Fibroblast of skin of right biceps (primary cell): ENCODE measurements at places on chromosomes 11 and 22.

DNA sequence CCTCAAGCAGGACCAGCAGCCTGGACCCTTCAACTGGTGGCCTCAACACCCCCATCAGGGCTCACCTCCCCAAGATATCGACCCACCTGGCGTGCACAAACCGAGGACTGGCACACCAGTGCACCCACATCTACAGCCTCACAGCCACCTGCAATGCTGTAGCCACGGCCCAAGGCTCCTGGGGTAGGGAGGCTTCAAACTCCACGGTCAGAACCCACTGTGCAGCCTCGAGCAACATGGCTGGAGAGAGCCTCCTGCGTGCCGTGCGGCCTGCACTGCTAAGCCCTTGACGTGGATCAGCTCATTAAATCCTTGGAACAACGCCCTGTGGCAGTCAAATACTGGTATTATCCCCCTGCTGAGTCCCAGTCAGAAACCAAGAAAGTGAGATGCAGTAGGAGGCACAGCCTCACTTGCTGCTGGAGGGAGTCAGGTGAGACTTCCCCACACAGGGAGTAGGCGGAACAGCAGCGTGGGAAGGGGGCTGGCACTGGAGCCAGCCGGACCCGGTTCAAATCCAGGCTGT, 4.6 kb downstream of the CARD10 start:
- no peak for DNase-seq

- DNase-seq = no peak
Observed at GRCh38 chr22:43152003-43152356, 621 bp downstream of the TSPO start.

DNA sequence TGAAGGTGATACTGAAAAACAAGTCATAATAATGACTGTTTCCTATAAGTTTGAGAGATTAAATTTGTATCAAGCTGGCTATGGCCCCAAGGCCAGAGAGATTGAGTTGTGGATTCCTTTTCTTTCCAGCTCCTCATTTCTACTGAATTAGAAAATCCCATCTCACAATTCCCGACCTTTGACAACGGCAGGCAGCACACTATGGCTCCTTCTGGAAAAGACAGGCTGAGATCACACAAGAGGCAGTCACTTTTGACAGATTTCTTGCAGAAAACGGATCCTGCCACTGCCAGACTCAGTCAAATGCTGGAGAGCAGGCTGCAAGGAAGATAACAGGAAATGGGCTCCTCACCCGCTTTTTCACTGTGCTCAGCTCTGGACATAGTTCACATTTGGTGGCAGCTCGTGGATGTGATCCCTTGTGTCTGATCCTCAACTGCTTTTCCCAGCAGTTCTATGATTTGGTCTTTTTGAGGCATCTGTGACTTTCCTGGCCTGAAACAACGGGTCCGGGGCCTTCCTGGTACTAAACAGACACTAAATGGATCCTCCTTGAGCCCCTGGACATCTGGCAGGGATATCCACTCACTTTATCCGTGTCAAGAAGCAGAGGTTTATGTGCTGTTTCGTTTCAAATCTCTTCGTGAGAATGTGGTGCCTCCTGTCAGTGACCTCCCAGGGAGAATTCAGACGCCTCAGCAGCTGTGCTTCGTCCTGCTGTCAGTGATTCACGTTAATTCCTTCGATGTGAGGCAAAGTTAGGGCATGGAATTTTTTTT, 26.1 kb upstream of the RTL6 start:
- peak; percentile 95 for DNase-seq

DNA sequence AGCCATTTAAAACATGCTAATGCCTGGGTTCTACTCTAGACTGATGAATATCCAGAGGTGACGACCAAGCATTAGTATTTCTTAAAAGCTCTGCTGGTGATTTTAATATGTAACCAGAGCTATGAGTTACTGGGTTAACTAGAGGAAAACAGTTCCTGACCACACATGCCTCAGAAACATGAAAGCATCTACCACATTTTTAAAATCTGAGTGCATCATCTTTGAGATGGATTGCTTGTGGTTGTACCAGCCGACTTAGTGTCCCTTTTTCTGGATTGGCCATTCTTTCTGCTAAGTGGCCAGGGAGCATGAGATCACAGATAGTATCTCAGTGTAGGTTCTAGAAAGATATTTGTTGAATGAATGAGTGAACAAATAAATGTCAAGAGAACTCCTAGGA, 152.4 kb downstream of the NTM start:
- DNase-seq = peak; percentile 53

GRCh38 chr11:106208760-106209159, 131.3 kb downstream of the AASDHPPT start:
- DNase-seq = no peak

DNA sequence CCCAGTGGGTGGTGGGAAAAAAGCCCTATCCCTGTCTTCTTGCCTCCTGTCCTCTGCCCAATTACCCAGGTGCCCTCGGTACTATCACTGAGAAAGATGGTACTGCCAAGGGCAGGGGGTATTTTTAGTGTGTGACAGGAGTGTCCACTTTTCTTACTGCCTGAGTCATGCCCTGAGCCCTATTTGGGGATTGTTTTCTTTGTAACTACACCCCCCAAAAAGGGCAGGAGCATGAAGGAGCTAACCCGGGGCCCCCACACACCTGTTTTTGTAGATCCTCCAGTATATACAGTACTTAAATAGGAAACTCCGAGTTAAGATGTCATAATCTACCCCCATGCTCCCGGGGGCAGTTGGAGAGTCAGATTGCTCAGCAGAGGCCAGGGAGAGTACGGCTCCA, 3.8 kb downstream of the SMTNL1 start:
- no peak for DNase-seq

GRCh38 chr22:41762980-41763779, 37.3 kb upstream of the CCDC134 start:
- DNase-seq = no peak

DNA sequence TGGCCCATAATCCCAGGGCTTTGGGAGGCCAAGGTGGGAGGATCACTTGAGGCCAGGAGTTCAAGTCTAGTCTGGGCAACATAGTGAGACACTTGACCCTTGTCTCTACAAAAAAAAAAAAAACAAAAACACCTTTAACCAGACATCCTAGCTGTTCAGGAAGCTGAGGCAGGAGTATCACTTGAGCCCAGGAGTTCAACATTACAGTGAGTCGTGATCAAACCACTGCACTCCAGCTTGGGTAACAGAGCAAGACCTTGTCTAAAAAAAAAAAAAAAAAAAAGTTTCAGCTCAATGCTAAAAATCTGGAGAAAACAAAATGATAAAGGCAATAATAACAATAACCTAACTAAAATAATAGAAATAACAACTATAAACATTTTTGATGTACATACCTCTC, 22.6 kb upstream of the APLP2 start:
- no peak for DNase-seq

GRCh38 chr11:76889411-76889975, 28.8 kb downstream of the ACER3 start:
- no peak for DNase-seq

DNA sequence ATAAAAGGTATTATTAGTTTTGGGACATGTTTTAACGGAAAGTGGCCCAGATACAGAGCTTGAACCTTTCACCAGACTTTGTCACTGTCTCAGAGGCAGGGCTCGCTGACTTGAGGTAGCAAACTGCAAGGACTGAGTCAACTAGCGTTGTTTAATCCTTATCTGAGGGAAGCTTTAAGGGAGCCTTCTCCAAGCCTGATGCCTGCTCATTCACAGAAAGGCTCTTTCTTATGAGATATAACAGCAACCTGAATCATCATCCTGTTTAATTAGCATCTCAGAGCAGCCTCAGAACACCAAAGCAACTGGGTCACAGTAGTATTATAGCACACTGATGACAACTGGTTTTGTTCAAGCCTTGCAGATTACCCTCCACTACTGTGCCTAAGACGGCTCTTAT, 54.2 kb upstream of the CYP2D6 start:
- no peak for DNase-seq

DNA sequence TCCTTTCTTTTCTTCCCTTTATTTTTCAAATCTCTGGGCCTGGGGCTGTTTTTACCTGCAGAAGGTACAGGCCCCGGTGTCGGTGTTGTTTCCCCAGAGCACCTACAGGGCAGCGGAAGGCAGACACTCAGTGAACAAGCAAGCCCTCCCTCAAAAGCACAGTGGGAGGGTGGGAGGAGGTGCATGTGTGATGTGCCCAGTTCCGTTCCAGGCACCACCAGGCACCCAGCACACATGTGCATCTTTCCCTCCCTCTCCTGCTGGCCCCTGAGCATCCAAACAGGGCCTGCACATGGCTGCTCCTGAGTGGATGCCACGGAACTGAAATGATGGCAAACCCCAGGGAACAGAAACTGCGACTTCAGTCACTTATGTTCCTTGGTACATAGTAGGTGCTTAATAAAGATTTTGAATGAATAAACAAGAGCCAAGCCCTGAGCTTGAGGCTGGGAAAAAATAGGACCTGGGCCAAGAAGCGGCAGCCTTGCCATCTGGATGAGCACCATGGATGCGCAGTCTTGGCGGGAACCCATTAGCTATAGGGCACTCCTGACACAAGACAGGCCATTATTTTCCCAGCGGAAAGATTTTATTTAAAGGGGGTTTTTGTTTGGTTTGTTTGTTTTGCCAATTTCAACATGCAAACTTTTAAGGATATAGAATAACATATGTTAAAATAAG, 47.8 kb downstream of the ARRB1 start:
- DNase-seq = no peak
